ENCODE measurements at places on chromosomes 1 and 21. TPM values are rescaled to one million over a fixed set of nuclear protein-coding genes. Genes with fewer than 3 reads are reported as not detected.

Gene SLC2A5
- total RNA-seq: 0.77 TPM

Gene DENND2C
- 0.40 TPM for total RNA-seq

Gene PTGFRN
- total RNA-seq: 14.0 TPM

Gene PRELP
- total RNA-seq: not detected

Gene SLC6A17
- total RNA-seq: 5.6 TPM

Gene GREM2
- 0.09 TPM for total RNA-seq

Gene TFAP2E
- total RNA-seq: 0.57 TPM

Gene RAB42
- 3.5 TPM for total RNA-seq

Gene ABCA4
- total RNA-seq: 0.09 TPM

Gene PDC
- not detected for total RNA-seq

Gene KRTAP21-2
- total RNA-seq: not detected
